ENCODE measurements at places on chromosomes 6 and 20.

GRCh38 chr20:46022411-46023147 lies 6.4 kb upstream of the SLC12A5 start:
- peak; percentile 24 for DNase-seq

DNA sequence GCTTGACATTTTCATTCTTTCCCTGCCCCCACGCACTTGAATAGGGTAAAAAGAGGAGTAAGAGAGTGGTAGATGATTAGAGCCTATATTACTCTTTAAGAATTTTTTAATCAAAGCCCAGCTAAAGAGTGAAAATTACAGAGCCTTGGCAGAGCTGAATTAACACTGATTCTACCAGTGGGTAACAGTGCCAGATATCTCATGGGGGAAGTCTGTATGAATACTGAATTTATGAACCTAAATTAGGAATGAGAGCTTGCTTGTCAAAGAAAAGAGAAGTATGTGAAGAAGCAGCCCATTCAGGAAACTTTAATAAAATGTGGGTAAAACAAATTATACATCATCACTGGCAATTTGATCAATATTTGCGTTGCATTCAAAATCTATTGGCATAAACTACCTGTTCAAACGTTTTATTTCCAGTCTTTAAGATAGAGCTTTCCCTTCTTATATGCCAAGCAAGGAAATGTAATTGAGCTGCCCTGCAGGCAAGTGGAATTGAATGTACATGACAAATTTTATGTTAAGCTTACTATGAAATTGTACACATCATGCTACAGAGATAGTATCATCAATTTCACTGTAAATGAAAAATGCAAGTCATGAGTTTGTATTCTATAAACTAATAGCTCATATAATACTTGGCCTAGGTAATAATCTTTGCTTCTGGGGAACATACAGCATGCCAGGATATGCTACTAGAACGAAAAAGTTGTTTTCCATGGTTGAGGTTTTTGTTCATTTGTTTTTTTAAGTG lies 14.5 kb downstream of the SOBP start:
- no peak for DNase-seq

DNA sequence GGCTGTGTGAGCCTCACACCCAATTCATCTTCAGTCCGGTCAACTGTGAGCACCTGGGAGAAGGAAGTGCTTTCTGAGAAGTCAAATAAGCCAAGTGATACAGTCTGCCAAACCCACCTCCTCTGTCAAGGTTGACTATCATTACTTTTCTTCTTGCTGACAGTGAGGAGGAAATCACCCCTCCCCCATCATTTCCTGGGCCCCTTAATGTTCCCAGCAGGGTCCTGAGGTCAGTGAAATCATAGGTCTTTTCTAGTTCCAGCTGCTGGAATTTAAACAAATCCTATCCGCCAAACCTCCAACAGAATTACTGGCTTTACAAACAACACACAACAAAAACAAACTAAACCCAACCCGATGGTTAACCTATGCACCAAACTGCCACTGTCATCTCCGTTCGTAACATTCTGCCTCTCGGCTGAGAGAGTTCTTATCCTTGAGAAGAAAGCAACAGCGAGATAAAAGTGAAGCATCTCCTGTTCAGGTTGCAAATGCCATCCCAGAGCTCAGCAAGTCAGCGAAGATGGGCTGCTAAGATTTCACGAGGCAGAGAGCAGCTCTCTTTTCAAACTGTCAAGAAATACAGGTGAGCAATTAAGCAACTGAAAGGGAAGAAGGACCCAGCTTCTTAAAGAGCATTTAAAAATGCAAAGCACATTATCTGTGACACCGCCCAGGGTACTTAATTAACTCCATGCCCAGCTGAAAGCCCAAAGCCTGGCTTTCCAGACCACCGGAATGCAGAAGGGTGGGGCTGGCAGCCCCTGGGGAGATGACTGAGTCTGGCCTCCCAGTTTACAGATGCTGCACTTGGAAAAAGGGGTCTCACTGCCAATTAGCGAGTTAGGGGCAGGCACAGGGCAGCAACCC lies 24.7 kb downstream of the GFOD1 start:
- DNase-seq: no peak

DNA sequence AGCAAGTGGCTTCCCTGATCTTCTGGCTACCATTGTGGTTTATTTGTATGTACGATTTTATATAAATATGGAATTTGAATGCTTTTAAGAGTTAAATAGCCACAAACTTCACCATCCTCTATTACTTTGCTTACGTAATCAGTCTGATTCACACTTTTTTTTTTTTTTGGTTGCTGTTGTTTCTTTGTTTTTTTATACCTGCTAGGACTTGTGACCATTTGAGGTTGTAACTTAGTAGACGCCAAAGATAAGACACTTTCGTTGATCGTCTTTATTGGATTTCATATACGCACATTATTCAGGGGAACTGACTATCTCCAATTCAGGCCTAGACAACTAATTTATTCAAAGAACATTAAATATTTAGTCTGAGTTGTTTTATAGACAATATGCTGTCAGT lies 559.0 kb downstream of the CBLN4 start:
- DNase-seq: no peak

- DNase-seq: peak; percentile 41
These were observed 528 bp downstream of the NUDT3 start for GRCh38 chr6:34391786-34392496.

- DNase-seq: no peak
These were observed at the start of gene PRDM13 for GRCh38 chr6:99606656-99607415. Gene PRDM13, plus strand, starts transcription at chr6:99606833. Its CDS starts 202 bp downstream, at chr6:99607035.

GRCh38 chr6:37180075-37180474 lies 10.1 kb downstream of the PIM1 start:
- DNase-seq: no peak

DNA sequence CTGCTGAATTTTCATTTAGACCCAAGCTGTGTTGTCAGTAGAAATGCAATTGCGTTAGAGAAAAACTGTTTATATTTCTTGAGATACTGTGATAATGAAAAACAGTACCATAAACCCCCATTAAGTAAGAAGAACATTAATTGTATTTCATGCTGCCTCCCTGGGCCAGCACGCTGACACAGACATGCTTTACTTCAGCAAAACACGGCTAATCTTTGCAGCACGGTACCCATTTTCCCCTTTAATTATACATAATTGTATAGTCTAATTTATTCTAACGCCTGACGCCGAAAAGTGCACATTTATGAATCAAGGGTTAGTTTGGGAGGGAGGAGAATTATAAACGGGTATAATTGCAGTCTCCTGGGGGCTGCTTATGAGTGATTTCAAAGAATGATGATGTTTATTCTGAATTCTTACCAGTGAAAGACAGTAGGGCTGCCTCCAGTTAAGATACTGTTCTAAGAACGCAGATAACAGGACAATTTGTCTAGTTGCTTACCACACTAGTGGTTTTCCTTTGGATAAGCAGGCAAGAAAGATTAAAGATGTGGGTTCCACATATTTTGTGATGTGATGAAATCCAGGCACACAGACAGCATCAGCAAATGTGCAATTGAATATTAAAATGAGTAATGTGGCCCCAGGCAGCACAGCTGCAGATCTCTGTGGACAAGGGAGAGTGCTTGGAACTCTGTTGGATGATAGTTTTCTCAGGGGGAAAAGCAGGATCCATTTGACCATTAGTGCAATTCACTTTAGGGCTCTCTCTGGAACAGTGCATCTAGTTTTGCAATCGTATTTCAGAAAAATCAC lies 4.7 kb upstream of the SULF2 start:
- DNase-seq: no peak

GRCh38 chr20:709423-709822 lies 33.8 kb upstream of the SCRT2 start:
- no peak for DNase-seq

GRCh38 chr6:160837146-160837545 lies 135.1 kb downstream of the PLG start:
- DNase-seq: no peak

DNA sequence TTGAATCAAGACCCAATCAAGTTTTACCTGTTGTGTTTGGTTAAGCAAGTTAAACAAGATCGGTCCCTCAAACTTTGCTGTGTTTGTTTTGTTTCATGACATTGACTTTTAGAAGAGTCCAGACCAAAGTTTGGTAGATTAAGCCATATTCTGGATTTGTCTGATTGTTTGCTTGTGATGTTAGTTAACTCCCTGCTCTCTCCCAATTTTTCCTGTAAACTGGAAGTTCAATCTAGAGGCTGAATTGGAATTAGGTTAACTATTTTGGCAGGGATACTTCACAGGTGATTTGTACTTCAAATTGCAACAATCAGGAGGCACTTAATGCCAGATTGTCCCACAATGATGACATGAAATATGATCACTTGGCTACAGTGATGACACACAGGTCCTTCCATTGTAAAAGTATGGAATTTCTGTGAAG lies 13.6 kb upstream of the SH3BGRL2 start:
- DNase-seq: no peak

DNA sequence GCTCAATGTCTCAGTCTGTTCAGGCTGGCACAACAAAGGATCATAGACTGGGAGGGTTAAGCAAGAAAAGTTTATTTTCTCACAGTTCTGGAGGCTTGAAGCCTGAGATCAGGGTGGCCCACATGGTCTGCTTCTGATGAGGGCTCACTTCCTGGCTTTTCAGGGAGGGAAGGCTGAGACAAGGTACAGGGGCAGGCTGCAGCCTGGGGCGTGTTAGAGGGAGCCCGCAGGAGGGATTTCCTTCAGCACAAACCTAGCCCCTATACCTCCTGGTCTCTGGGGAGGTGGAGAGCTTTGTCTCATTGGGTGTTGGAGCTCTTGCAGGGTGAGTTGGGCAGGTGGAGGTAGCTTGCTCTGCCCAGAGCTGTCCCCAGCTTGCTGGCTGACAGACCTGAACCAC lies 81.1 kb upstream of the GPR6 start:
- DNase-seq: no peak

- no peak for DNase-seq
These were observed 12.1 kb downstream of the SLC2A4RG start for GRCh38 chr20:63751471-63752271.
